ENCODE measurements at places on chromosomes 2 and 18.

GRCh38 chr18:27787547-27787946, 389.4 kb downstream of the CDH2 start:
- DNase-seq, result no peak

GRCh38 chr2:15142069-15142689, 419.0 kb downstream of the NBAS start:
- no peak for DNase-seq

GRCh38 chr18:58845928-58846724, 18.6 kb upstream of the ZNF532 start:
- DNase-seq, result no peak

- DNase-seq, result no peak
Measured at GRCh38 chr2:226002438-226002837, 602.9 kb downstream of the NYAP2 start.

DNA sequence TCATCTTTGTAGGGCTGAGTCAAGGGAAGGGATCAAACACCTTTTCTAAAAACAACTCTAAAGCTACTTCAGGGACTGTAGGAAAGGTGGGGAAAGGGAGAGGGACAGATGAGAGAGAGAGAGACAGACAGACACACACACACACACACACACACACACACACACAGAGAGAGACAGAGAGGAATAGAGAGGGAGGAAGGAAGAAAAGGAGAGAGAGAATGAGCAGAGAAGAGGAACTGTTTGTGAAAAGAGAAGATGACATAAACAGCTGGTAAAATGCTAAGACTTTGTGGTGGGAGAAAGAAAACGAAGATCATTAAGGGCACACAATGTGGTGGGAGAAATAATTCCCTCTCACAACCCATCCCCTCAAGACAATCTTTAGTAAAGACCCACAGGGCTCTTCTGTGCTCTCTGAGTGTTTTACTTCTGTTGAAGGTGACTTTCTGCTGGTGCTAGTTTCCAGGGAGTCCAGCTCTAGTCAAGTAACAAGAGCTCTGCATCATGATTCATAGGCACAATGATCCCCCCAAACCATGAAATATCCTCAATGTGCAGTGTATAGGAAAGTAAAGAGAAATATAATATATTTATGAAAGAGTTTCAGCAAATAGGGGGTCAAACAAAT, 77.2 kb upstream of the STK17B start:
- DNase-seq, result no peak

GRCh38 chr2:100832885-100833284, 12.9 kb downstream of the NPAS2 start:
- DNase-seq, result no peak

Data from left renal cortex interstitium (tissue), 4 donors.